ENCODE measurements at places on chromosomes 16 and 17.

GRCh38 chr17:13492737-13493122, 109.0 kb downstream of the HS3ST3A1 start:
- no peak for DNase-seq

- DNase-seq: no peak
These were observed 27.5 kb upstream of the MTSS2 start for GRCh38 chr16:70713342-70713741.

DNA sequence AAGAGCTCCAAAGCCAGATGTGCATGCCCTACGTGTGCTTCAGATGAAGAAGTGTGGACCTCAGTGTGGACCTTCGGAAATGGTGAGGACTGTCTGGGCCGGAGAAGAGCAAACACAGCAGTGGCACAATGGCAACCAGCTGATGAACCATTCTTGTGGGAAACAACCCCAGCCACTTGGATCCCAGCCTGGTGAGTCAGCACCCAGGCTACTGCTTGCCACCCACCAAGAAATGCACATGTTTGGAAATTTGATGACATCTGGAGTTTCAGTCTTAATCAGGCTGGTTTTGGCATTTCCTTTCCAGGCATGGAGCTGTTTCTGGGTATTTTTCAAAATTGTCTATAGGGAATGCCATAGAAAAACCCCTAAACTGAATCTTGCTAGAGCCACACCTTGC, 42.7 kb downstream of the DYNLRB2 start:
- no peak for DNase-seq

GRCh38 chr17:81095383-81095762, 60.4 kb downstream of the BAIAP2 start:
- DNase-seq: peak; percentile 56

- no peak for DNase-seq
These were observed 110.5 kb downstream of the SDK2 start for GRCh38 chr17:73533781-73534180.

GRCh38 chr16:86459266-86459665, 51.1 kb upstream of the FOXF1 start:
- DNase-seq: no peak

DNA sequence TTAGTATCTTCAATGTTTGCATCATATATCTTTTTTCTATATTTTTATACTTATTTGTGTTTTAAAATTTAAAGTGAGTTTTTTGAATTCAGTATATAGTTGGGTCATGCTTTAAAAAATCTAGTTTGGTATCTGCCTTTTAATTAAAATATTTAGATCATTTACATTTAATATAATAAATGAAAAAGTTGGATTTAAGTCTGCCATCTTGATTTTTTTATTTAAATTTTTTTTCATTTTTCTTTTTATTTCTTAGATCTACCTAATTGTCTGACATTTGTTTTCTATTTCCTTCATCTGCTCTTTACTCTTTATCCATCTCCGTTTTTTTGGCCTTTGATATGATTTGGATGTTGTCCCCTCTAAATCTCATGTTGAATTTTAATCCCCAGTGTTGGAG, 50.0 kb upstream of the N4BP1 start:
- no peak for DNase-seq

DNA sequence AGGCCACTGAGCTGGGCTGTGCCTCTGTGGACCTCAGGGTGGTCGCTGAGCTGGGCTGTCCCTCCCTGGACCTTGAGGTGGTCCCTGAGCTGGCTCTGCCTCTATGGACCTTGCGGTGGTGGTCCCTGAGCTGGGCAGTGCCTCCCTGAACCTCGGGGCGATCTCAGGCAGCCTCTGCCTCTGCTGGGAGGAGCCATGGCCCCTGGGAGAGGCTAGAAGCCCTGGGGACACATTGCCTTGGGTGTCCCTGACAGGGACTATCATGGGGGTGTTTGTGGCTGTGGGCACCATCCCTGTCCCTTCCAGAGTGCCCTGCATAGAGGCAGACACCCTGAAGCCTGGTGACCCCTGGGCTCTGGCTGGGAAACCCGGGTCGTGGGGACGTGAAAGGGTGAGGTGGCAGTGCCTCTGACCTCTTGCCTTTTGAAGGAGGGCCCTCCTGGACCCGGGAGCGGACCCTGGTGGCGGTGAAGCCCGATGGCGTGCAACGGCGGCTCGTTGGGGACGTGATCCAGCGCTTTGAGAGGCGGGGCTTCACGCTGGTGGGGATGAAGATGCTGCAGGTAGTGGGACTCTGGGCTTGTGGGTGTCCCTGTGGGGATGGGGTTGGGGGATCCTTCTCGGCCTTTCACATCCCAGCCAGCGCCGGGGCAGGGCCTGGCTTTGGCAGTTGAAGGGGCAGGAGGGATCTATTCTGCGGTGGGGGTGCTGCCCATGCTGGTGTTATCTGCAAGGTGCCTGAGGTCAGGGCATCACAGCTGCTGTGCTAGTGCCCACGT, 1.8 kb downstream of the NME4 start:
- DNase-seq: peak; percentile 44

DNA sequence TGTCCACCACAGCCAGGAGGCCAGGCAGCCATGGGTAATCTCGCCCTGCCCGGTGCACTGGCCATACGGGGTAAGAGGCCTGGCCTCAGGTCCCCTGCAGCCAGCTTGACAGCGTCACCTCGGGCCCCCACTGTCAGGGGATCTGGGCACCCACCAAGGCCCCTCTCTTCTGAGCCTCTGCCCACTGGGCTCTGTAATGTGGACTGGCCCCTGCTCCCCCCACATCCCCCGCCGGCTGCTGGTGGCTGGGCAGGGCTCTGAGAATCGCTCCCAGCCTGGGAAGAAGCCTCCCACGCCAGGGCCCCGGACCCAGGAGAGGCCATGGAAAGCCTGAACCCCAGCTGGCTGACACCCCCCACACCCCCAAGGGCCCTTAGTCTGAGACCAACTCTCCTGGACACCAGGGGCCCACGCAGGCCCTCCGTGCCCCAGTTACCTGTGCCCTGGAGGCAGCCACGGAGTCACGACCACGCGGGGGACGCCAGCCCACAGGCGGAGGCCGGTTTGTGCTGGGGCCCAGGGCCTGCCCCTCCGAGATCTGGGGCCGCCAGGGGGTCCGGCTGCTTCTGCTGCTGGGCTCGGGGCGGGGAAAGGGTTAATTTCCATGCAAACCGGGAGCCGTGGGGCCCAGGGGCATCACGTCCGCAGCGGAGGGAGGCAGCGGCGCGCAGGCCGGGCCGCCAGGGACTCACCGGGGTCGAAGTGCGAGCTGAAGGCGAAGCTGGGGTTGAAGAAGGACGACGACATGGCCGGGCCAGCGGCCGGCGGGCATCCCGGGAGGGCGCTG, at the start of gene PVALEF:
Gene PVALEF (plus strand): TSS at position 262 of the 787 bp plus-strand sequence. CDS start 15,720 bp downstream, outside the sequence.
- no peak for DNase-seq

- DNase-seq: no peak
These were observed 118.9 kb downstream of the PARN start for GRCh38 chr16:14510939-14511799.

DNA sequence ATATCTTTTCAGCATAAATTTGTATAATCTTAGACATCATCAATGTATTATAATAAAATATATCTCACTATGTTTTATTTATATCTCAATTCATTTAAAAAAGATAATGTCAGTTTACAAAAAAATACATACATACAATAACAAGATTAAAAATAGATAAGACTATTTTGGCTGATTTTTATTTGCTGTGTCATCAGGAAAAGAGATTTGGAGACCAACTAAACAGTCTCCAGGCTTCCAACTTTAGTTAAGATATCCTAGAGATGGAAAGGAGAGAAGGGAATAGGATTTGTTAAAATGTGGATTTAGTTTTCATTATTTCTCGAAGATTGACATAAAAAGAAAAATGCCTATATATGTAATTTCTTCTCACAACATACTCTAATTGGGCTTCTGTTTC, 433.8 kb upstream of the TOM1L1 start:
- DNase-seq: no peak

DNA sequence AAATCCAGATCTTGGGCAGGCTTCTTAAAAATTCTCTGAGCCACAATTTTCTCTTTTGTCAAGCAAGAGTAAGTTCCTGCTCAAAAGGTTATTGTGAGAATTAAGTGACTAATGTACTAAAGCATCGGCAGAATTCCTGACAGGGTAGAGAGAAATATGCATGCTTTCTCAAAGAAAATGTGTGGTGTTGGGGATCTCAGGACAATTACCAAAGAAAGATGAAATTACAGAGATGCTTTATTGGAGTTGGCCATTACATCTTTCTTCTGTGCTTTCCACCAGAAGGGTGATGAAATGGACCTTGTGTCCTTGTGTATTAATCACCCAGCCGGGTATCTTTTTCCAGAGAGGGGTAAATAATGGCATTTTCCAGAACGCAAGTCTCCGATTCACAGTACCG, 1.7 kb upstream of the USP43 start:
- DNase-seq: no peak

DNA sequence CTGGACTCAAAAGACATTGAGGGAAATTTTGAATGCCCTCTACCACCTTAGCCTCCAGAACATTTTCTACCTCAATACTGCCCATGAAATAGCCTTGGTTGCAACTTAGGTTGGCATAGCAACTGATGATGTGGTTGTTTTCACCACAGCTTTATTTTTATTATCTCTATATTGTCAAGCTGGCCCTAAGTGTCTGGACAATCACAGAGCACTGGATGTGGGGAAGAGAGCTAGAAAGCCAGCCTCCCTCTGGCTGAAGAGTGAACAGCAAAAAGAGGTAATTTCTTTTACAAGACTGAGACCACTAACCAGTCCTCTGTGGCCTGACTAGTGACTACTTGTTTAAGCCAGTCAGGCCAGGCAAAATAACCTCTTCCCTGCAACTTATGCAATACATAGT, 159.6 kb downstream of the HS3ST2 start:
- DNase-seq: no peak

DNA sequence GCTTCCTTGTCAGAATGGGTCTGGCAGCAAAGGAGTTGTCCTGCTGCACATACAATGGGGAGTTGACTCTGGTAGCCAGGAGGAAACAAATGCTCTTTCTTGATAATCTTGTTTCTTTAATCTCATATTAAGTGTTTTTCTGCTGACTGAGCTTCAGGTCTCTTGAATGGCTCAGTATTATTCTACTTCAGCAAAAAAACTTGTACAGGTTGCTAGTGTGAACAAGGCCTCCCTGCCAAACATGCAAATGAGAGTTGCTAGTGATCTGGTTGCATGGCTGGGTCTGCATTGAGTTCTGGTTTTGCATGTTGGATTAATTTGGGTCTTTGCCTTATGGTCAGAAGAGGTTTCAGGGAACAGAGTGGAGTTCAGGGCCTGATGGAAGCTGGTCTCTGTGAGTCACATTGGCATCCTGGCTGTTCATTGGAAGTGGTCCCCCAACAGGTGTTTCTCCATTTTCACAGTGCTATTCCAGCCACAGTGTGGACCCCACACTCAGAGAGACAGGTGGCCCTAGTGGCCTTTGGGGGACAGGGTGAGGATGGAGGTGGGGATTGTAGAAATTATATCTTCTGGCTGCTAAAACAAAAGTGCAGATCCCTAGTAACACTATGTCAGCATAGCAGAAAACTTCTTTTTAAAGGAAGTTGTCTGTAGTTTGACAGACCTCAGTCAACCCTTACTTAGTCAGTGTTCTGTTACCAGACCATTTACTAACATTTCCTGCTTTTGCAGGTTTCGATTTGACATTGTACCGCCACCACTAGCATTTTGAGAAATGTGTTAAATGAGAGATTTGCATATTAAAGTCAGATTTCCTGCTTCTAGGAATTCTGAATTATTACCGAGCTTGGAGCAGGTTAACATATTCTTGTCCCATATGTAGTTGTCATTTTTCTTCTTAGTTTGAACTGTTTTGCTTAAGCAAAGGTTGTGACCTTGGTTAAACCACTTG, 47.1 kb downstream of the EPN2 start:
- DNase-seq: peak; percentile 70

- no peak for DNase-seq
These were observed 115.5 kb upstream of the TBX2 start for GRCh38 chr17:61284174-61284573.

DNA sequence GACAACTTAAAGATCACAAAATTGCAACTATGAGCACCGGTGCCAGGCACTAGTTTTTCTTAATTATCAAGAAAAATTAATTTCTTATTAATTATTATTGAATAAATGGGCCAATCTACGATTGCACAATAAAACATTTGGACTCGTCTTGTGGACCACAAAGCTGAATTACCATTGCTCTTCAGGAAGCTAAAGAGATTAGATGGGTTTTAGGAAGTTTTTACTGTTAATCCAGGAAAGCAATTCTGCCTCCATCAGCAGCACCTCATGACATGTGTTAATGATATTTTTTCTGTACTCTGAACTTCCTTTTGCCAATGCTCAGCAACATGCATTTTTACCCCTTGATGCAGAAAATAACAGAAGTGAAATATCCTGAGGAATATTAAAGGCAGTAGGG, 37.9 kb downstream of the HS3ST3A1 start:
- no peak for DNase-seq

GRCh38 chr17:33233811-33234177, 59.3 kb downstream of the ASIC2 start:
- DNase-seq: no peak

DNA sequence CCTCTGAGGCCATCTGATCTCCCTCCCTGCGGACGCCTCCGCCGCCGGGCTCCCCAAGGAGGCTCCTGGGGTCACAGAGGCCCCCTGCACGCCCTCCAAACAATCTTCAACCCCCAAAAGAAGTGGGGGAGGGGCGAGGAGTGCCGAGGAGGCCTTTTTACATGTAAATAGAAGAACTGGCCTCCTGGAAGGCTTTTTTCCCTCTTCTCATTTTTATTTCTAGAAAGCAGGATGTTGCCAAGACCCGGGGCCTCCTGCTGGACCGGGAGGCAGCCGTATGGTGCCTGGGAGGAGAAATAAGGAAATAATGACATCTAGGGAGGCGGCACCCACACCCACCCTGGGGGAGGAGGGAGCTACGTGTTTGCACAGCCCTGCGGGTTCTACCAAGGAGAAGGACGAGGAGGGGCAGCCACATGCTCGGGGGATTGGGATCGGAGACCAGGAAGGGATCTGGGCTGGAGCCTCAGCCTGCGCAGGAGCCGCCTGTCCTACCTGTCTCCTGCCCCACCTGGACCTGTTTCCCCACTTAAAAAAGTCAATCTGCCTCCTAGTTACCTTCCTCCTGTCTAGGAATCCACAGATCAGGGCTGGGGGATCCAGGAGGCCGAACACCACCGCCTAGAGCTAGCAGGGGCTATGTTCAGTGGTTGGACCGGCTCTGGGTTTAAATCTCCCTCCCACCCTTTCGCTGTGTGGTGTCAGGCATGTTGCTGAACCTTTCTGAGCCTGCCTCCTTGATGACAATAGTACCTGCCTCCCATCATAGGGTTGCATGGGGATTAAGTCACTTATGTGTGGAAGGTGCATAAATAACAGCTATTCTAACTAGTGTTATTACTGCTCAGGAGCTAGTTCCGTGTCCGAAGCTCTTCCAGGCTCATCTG, 175.7 kb upstream of the GSE1 start:
- DNase-seq: no peak

- no peak for DNase-seq
These were observed 265.0 kb upstream of the FOXF1 start for GRCh38 chr16:86245351-86245750.

DNA sequence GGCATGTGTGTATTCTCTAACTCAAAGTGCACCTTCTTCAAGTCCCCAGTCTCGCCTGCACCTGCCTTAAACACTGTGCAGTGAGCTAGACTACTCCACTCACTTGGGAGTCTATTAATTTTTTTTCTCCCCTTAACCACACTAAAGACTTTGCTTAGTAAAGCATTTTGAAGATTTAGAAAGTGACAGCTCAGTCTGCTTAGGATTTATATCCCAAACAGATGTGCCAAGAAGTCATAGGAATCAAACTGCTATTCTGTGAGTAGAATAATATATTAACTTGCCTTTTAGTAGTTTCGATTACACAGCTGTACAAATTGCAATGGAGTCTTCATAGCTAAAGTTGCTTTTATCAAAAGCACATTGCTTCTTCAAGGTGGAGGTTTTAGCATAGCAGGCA, 47.2 kb upstream of the MED13 start:
- no peak for DNase-seq
